ENCODE measurements at places on chromosomes 5 and 9.

GRCh38 chr9:35529161-35529823, 39.4 kb downstream of the RUSC2 start:
- DNase-seq = no peak

DNA sequence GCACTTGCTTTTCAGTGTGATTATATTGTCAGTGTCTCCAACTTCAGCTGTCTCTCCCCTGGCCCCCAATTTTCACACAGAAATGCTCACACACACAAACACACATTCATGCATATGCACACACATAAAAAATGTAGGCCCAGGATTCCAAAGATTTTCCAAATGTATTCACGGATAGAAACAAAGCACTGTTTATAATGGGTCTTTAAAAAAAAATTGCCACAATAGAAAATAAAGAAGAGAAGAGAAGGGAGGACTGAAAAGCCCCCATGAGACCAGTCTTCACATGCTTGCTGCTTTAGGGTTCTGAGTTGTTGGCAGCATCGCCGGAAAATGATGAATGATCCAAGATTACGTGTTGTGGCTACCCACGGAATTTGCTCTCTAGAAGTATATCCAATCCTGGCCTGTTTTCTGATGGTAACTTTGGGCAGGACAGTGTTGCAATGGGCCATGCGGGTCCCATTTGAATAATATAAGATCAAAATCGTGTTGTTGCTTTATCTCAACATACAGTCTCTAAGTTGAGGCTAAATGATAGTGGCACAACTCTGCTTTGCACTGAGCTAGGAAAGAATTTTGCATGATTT, 36.2 kb upstream of the ACO1 start:
- no peak for DNase-seq

GRCh38 chr9:10050016-10050415, 562.8 kb downstream of the PTPRD start:
- peak; percentile 16 for DNase-seq

DNA sequence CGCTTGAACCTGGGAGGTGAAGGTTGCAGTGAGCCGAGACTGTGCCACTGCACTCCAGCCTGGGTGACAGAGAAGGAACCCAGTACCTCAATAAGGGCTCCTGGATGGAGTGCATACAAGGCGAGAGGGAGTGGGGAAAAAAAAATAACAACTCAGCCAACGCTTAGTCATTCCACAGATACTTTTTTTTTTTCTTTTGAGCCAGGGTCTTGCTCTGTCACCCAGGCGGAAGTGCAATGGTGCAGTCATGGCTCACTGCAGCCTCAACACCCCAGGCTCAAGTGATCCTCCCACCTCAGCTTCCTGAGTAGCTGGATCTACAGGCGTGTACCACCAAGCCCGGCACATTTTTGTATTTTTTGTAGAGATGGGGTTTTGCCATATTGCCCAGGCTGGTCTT, 59.5 kb upstream of the GGTA1 start:
- peak; percentile 57 for DNase-seq
